ENCODE measurements at places on chromosomes 13 and 19.

- no peak for DNase-seq
Observed at GRCh38 chr13:77034881-77035280, 7.9 kb upstream of the FBXL3 start.

GRCh38 chr13:29877456-29878078 is 27.1 kb upstream of the UBL3 start:
- DNase-seq, result no peak

- DNase-seq, result no peak
Observed at GRCh38 chr13:100547791-100548201, 40.8 kb downstream of the GGACT start.

- DNase-seq, result no peak
Observed at GRCh38 chr13:113879494-113880360, 15.9 kb upstream of the GAS6 start.

DNA sequence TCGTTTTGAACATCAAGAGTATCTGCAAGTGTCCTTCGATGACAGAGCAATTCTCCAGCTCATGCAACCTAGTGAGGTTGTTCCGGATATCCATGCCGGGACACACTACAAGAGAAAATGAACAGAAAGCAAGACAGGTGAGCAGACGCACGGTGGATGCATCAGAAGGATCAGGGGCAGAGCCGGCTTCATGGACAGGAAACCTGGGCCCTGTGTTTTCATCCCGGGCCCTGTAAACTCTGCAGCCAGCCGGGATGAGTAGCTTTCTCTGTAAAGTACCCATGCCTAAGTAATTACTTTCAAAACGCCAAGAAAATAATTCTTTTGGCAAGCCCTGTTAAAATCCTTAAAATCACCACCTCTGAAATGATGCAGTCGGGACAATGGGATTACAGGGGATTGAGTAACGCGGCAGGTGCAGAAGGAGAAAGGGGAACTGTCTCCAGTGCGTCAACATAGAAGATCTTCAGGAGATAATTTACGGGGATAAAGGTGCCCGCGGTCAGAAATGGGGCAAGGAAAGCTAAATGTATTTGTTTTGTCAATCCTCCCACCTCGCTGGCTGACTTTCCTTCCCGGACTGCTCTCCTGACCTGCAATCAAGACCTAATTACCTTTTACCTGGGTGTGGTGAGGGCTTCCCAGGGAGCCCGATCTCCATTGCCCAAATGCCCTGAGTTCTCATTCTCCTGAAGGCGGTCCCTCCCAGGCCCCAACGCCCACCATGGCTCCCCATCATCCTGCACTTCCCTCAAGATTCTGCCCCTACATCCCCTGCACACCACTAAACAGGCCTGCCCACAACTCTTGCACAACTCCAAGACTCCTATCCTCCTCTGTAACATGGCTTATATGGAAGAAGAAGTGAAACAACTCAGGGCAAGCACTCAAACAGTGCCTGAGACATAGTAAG is 26.2 kb downstream of the INSR start:
- no peak for DNase-seq

- DNase-seq, result no peak
Observed at GRCh38 chr13:111533900-111534683, 213.7 kb downstream of the TEX29 start.

DNA sequence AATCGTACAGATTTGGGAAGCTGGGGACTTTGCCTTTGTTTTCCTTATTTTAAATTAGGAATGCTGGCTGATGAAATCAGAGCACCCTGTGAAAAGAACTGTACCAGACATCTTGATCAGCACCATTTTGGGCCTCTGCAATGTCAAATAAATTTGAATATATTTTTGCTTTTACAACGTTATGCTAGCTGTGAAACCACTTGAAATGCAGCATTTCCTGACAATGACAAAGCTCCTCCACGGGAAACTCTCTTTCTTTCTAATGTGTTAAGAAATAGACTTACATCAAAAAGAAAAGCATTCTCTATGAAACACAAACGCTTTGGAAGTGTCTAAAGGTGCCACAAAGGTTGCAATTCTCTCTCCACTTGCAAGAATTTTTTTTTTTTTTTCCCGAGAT is 47.1 kb upstream of the MAP3K10 start:
- DNase-seq, result peak; percentile 69

- DNase-seq, result no peak
Observed at GRCh38 chr19:16113727-16114126, 2.0 kb downstream of the RAB8A start.

DNA sequence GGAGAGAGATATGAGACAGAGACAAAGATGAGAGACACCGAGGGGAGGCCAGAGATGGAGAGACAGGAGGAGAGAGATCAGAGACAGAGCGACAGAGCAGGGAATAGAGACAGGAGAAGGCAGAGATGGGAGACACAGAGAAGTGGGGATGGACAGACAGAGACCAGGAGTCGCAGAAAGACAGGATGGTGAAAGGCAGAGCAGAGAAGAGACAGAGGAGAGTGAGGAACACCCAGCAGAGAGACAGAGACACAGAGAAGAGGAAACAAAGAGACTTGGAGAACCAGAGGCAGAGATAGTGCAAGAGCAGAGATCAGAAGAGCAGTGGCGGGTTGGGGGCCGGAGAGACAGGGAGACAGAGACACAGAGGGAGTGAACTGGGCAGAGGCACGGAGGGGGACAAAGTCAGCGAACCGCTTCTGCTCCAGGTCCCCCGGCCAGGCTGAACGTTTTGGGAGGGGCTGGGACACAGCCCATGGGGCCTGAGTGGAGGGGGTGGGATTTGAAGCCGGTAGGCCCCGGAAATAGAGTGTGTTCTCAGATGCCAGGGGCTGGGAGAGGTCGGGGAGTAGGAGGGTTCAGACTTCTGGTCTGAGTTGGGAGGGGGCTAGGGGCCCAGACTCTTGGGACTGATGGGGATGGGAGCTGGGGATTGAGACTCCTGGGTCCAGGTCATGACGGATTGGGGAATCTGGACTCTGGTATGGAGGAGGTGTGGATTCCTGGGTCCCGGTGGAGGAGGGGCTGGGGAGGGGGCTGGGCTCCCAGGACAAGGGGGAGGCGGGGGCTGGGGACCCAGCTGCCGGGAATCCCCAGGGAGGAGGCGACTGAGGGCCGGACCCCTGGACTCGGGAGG is 654 bp downstream of the ZNF579 start:
- no peak for DNase-seq

DNA sequence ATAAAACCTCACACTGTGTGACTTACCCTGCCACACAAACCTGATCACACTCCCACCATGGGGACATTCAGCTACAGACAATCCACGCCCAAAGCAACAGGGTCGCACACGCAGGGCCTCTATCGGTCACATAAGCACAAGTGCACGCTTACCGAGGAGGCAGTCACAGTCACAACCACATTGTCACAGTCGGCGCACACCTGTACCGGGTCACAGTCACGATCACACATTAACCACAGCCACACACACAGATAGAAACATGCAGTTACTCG is 579 bp downstream of the ZNF566 start:
- DNase-seq, result no peak

- no peak for DNase-seq
Observed at GRCh38 chr13:30830638-30830965, 75.5 kb upstream of the MEDAG start.

DNA sequence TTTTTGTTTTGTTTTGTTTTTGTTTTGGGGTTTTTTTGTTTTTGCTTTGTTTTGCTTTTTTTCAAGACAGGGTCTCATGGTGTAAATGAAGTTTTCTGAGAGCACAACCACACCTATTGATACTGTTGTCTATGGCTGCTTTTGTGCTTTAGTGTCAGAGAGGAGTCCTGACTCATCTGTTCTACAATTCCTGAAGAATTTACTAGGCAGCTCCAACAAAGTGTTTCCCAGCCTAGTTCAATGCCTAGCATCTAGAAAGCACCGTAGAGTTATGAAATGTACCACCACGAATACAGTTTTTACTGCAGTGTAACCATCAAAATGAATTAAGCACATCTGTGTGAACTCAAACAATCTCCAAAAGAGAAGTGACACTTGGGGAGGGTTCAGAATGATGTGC is 21.2 kb downstream of the SAFB start:
- no peak for DNase-seq

DNA sequence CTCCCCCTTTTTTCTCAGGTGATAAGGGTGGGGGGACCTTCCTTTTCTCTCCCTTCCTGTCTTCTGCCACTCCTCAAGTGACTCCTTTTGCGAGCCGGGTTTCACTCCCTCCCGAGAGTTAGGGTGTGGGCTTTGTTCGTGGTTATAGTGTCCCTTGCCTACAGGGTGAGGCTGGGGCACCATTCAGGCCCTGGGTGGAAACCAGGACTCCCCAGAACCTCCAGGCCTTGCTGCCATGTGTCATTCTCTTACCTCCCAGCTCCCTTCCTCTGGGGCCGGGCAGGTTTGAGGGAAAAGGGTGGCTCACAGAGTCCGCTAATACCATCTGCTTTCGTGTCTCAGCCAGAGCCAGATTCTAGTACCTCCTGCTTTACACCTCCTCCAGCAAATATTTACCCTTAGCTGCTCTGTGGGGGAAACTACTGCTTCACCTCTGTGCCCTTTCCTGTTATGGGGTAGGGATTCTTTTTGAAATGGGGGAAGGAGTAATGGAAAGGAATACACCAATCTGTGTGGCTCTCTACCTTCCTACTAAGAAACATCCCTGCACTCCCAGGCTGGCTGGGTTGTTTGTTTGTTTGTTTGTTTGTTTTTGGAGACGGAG is 2.8 kb downstream of the ACTN4 start:
- no peak for DNase-seq

- DNase-seq, result no peak
Observed at GRCh38 chr13:29522044-29522685, 73.3 kb downstream of the SLC7A1 start.

DNA sequence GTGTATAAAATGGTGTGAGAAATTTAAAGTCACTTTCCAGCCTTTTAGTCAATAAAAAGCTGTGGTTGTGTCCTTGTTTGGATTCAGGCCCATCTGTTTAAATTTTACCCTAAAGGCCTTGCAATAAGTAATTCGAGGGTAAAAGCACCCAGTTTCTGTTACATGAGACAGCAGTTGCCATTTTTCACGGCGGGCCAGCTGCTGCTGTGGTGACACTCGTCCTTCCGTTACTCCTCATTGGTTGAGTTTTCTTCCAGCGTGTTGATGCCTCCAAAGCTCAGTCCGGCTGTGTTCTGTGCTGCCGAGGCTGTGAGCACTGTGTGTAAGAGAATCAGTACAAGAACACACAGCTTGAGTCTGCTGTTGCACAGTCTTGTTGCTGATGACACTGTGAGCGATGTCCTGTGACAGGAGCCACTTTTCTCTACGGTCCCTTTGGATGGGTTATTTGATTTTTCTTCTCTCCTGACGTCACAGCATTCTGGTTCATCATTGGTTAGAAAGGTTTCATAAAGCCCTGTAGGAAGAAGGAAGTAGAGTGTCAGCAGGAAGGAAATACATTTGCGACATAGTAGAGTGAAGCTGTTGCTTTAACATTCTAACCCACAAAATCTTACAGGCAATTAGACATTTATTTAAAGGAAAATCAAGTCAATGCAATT is 602.5 kb upstream of the ARGLU1 start:
- DNase-seq, result no peak

- peak; percentile 60 for DNase-seq
Observed at GRCh38 chr19:3338541-3339181, 27.7 kb upstream of the NFIC start.

DNA sequence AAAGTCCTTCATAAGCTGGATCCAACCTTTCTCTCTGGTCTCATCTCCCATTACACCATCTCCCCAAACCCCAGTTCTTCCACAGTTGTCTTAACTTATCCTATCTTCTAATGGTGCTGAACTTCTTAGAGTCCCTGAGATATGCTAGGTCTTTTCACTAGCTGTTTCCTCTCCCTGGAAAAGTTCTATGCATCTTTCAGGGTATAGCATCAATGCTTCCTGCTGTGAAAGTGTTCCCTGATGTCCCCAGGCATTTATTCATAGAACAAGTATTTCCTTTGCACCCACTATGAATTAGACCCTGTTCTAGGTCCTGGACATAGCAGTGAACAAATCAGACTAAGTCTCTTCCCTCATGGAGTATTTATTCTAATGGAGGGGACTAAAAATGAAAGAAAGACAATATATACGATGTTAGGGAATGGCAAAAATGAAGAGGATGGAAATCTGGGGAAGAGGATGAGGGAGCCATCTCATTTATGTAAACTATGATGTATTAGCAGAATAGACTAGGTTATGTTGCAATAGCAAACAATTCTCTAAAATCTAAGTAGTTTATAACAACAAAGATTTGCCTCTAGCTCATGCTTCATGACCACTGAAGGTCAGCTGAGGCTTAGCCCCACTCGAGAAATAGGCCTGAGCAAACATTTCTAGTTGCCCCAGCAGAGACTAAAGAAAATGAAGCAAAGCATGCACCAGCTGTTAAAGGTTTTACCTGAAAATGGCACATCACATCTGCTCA is 120.0 kb downstream of the CYSLTR2 start:
- DNase-seq, result no peak

- DNase-seq, result no peak
Observed at GRCh38 chr13:79742923-79743322, 262.0 kb downstream of the NDFIP2 start.

DNA sequence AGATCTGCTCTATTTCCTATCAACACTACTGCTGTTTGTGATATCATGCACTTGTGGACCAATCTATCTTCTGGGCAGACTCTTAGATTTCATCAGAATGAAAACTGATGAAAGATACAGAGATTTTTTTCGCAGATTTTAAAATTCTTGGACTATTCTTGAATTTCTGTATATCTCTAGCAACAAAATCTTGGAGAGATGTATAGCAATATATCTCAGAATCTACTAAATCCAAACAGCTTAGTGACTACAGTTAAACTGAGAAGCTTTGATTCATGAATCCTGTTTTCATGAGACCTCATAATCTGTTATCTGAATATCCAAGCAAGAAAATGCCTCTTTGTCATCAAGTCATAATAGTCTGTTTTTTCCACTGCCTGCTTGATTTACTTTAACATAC is 28.0 kb upstream of the FREM2 start:
- DNase-seq, result no peak

DNA sequence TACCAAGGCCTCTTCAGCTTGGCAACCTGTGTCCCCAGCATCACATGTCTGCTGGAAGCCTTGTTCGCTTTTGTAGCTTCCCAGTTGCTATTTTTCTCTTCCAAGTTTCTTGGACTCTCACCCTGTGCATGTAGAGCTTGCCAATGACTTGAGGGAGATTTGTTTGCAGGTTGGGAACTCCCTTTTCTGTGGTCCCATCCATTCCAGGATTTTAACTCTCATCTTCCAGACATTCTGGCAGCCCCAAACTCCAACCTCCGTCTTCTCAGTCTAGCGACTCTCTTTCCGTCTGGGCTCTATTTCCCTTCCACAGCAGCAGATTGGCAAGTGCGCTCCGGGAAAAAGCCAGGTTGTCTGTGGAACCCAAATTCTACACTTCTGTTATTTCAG is 9.0 kb downstream of the PLAUR start:
- DNase-seq, result no peak
